ENCODE measurements at places on chromosomes 3 and 15. TPM values are rescaled to one million over a fixed set of nuclear protein-coding genes. Genes with fewer than 3 reads are reported as not detected.

TOMM70 gene
- 81.8 TPM for total RNA-seq

GRCh38 chr3:66800941-66801545 is 197.1 kb upstream of the KBTBD8 start:
- DNase-seq = no peak

DNA sequence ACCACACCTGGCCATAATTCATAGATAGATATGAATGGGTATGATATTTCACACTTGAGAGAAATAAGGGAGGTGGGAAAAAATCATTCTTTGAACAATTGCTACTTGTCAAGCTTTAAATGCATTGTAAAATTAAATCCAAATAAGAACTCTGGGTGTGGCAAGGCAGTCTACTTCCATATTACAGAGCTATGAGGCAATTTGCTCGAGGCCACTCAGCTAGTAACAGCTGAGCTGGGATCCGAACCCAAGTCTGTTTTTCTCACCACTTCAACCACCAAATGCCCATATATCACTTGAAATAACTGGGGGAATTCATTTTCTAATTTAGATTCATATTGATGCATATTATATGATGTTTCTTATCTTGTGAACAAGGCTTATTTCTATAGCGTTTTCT is 482.2 kb upstream of the ADAMTS9 start:
- no peak for DNase-seq

CLDN18 gene
- 0.26 TPM for total RNA-seq

- DNase-seq = no peak
These were observed 472.5 kb upstream of the WNT5A start for GRCh38 chr3:55959471-55960080.

- no peak for DNase-seq
These were observed 52.6 kb downstream of the TBC1D2B start for GRCh38 chr15:78024883-78025282.

TLR9 gene
- total RNA-seq = not detected

DNA sequence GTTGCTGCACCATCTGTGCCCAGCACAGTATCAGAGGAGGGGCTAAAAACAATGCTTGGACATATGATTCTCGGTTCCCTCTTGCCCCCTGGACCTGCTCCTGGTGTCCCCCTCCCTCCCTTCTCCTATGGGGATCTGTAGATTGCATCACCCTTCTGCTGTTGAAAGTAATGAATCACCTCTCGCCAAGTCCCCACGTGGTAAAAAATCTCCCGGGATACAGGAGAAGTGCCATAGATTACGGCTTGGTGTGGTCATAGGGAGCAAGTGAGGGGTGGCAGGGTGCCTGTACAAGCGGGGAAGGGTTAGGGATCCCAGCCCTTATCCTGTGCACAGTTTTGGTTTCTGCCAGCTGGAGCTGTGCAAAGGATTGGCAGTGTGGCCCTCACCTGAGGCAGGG is 37.7 kb downstream of the AMOTL2 start:
- peak; percentile 78 for DNase-seq

ISLR2 gene
- total RNA-seq = not detected

GRCh38 chr15:79195802-79196201 is 86.7 kb upstream of the ANKRD34C start:
- DNase-seq = no peak

GOLGA8J gene
- 0.40 TPM for total RNA-seq

- no peak for DNase-seq
These were observed 9.5 kb downstream of the CMTM7 start for GRCh38 chr3:32401126-32401525.

GRCh38 chr3:188472336-188472735 is 318.4 kb downstream of the LPP start:
- DNase-seq = no peak

- no peak for DNase-seq
These were observed 349.4 kb downstream of the CNTN6 start for GRCh38 chr3:1442271-1442670.

- DNase-seq = no peak
These were observed 44.8 kb upstream of the UBE2E1 start for GRCh38 chr3:23760871-23761373.

GRCh38 chr3:39752019-39752637 is 57.3 kb upstream of the MYRIP start:
- DNase-seq = no peak

- DNase-seq = no peak
These were observed 35.2 kb upstream of the GLCE start for GRCh38 chr15:69125236-69125635.

FES gene
- total RNA-seq = 0.12 TPM

- DNase-seq = no peak
These were observed 23.9 kb upstream of the SLC12A8 start for GRCh38 chr3:125236331-125236903.

PLA1A gene
- not detected for total RNA-seq

DNA sequence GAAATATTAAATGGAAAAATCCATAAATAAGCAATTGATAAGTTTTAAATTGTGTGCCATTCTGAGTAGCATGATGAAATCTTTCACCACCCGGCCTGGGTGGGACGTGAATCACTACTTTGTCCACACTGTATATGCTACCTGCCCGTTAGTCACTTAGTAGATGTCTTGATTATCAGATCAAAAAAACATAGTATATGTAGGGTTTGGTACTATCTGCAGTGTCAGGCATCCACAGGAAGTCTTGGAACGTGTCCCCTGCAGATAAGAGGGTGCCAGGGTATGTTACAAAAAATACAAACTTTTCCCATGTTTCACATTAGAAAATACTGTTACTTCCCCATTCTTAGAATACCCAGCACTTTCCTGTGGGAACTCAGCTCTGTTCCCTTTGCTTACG is 35.2 kb downstream of the FAM81A start:
- no peak for DNase-seq

GRCh38 chr3:196202516-196202970 is 8.7 kb downstream of the ZDHHC19 start:
- no peak for DNase-seq

- no peak for DNase-seq
These were observed 45.8 kb upstream of the FSIP1 start for GRCh38 chr15:39828374-39828931.

DNA sequence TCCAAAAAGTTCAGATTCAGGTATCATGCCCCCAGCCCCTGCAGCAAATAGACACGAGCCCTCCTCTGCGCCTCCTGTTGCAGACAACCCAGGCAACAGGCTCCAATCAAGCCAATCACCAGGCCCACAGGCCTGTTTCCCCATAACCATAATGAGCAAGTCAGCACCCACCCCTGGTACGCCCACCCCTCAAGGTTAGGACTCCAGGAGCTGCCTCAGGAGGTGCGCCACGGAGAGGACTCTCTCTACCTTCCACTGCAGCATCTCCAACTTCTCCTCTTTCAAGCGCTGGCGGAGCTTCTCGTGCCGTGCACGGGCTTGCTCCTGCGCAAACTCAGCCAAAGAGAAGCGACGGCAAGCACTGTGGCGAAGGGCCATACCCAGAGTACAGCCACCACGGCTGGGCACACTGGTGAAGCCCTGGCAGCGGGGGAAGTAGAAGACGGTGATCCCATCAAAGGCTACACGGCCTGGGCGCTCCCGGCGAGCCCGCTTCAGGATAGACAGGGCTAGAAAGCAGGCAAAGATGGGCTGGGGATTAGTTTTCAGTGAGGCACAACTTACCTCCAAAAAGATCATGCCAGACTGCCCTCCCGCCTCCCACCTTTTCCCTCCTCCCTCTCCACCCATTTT is 8.5 kb downstream of the CSRNP1 start:
- no peak for DNase-seq

GRCh38 chr15:60507596-60508424 is 28.9 kb upstream of the ICE2 start:
- peak; percentile 64 for DNase-seq

GRCh38 chr3:172367205-172368105 is 80.8 kb downstream of the GHSR start:
- DNase-seq = no peak

CA12 gene
- total RNA-seq = 1.3 TPM

- no peak for DNase-seq
These were observed 10.5 kb upstream of the ADPGK start for GRCh38 chr15:72793766-72794660.

GRCh38 chr3:147406028-147406931 is at the start of gene ZIC4:
ZIC4 (minus strand) TSS chr3:147406543; CDS start chr3:147402797, 3,746 bp downstream.
- peak; percentile 76 for DNase-seq

Data from A172 (cell line).